GOT3 (cell line): ENCODE measurements at places on chromosomes 11 and 22.

DNA sequence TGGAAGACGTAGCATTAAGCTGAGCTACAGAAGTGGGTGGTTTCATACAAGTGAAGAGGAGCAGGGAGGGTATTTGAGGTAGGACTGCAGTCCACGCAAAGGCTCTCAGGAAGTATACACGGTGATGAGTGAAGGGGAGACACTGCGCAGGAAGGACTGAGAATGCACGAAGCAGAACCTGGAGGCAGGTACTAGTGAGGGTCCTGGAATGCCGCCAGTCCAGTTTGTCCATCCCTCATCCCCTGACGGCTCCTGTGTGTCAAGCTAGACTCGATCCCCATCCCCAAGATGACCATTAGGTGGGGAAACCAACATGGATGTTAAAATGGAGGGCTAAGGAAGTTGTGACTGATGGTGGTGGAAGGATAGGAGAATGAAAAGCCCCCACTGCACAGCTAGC, 23.8 kb downstream of the ART5 start:
- no peak for DNase-seq

DNA sequence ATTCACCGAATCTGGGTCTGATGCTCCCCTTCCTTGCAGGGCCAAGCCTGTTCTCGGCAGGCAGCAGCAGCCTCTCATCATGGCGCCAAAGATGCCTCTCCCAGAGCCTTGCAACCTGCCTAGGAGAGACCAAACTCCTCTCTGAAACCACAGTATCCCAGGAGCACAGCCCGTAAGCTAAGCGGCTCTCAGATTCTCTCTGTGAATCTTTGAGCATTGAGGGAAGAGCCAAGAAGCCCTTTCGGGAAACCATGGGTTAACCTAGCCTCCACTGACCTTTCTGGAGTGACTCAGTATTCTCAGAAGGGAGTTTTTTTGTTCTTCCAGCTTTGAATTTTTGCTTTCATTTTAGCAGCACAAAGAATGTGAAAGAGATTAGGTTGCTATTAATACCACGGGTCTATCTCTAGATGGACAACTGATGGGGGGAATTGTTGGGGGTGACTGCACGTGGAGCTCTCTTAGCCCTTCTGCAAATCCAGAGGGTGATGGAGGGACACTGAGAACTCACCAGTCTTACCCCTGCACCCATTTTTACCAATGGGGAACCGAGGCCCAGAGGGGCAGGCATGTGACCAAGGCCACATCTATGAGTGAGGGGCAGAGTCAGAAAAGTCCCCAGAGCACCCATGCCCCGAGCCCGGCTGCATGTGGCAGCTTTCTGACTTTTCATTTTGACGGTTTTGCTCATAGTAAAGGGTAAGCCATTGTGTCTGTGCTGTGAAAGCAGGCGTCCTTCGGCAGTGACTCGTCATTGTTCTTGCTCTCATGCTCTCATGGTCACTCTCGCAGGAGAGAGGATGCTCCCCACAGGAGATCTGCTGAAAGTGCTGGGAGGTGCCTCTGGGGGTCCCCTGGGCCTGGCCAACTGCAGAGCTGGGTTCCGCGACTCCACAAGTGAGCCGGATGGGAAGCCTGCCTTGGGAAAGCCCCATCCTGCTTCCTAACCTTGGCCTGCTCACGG, 36.0 kb downstream of the IRAG1 start:
- no peak for DNase-seq

DNA sequence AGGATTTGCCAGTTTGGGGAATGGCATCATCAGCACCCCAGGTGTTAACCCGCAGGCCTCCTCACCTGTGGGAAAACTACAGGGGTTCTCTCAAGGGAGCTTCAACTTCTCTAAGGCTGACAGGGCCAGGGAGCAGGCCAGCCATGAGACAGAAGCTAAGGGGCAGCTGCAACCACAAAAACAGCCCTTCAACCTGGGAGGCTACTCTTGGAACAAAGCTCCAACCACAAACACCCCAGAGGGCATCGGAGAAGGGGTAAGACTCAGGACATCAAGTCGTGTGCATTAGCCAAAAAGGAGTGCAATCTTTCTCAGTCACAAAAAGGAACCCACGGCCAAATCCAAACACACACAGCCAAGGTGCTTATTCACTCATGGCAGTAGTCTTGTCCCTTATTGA, 103.0 kb downstream of the PLEKHA7 start:
- DNase-seq, result no peak

GRCh38 chr11:73839123-73839457, 37.6 kb downstream of the COA4 start:
- DNase-seq, result no peak

- no peak for DNase-seq
Observed at GRCh38 chr11:96126917-96127595, 203.1 kb upstream of the MTMR2 start.
